Endodermal cell (in vitro differentiated cells): ENCODE measurements at places on chromosomes 11 and 22. TPM values are rescaled to one million over a fixed set of nuclear protein-coding genes. Genes with fewer than 3 reads are reported as not detected.
A peak's percentile ranks its signal among the peaks of the same experiment; 100 is the strongest.

DNA sequence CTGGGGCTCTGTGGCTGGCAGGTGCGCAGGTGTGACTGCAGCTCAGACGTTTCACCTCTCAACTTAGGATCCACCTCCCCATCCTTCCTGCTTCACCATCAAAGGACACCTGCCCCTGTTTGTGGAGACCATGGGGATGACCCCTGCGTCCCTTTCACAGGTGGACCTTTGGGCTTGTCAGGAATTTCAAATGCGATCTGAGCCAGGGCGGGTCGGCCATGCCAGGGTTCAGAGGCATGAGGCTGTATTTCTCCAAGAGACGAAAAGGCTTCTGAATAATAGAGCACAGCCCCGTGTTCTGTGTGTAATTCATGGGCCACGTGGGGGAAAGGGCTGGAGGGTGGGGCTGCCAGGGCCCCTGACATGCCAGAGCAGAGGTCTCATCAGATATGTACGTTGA is 668.0 kb downstream of the BRD1 start:
- no peaks in the 10 kb centered on the region for H3K36me3 ChIP-seq
- no peaks in the 10 kb centered on the region for H3K27me3 ChIP-seq
- H3K4me3 ChIP-seq = no peak overlapping the region
- no peak for DNase-seq

DNA sequence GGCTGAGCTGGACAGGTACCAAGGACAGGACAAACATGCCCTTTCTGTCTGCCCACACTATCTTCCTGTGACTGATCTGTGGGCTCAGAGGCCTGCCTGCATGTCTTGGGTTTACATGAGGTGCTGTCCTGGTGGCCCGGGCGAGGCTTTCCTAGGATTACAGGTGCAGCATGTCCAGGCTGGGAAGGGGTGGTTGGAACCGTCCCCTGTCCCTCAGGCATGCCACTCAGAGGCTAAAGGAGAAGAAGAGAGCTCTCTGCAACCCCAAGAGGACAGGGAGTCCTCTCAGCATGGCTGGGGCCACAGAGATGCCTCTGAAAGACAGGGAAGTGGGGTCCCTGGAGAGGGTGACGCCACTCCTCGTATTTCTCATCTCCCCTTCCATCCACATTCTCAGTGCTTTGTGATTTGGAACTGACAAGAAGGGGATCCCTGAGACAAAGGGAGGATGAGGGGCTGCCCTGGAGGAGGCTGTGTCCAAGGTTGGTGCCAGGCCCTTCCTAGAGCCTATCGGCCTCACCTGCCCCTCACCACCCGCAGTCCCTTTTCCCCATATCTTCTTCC is 64.6 kb upstream of the LMO1 start:
- no peaks in the 10 kb centered on the region for H3K4me1 ChIP-seq
- H3K27ac ChIP-seq = no peak overlapping the region
- no peaks in the 10 kb centered on the region for H3K27me3 ChIP-seq

- no peak overlapping the region for H3K4me3 ChIP-seq
- peaks cover 28% of the 10 kb centered on the region for H3K27me3 ChIP-seq
- peaks cover 21% of the 10 kb centered on the region for H3K4me1 ChIP-seq
- H3K27ac ChIP-seq = no peak overlapping the region
- no peaks in the 10 kb centered on the region for H3K36me3 ChIP-seq
- DNase-seq = peak; percentile 62
These were observed 1.9 kb downstream of the KCNJ5 start for GRCh38 chr11:128892866-128893565.

The OMP gene
- 1.7 TPM in 1 of 2 replicates, not detected in the other for total RNA-seq

DNA sequence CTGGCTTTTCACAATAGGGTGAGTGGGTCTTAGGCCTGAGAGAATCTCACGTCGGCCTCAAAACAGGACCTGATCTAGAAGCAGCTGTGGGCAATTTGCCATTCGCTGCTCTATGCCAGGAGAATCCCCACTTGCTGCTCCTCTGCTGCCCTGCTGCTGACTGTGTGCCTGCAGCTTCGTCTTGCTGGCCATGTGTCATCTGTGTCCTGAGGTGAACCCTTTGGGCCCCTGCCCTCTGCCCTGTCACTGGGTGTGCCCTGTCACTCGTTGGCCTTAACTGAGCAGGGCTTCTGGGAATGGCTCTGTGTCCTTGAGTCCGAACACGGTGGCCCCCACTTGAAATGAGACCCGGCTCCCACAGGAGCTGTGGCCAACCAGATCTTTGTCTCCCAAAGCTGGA is 6.2 kb downstream of the NAA40 start:
- no peak for DNase-seq
- peaks cover 7% of the 10 kb centered on the region for H3K4me1 ChIP-seq
- H3K4me3 ChIP-seq = no peak overlapping the region
- peaks cover 42% of the 10 kb centered on the region for H3K36me3 ChIP-seq
- H3K27me3 ChIP-seq = no peaks in the 10 kb centered on the region

The C11orf21 gene
- not detected in 2 replicates for total RNA-seq

- peaks cover 10% of the 10 kb centered on the region for H3K4me1 ChIP-seq
- no peaks in the 10 kb centered on the region for H3K27me3 ChIP-seq
- H3K4me3 ChIP-seq = no peak overlapping the region
- no peak for DNase-seq
- H3K36me3 ChIP-seq = no peaks in the 10 kb centered on the region
These were observed 455.9 kb upstream of the CNTN5 start for GRCh38 chr11:98564881-98565280.

The CATSPERZ gene
- total RNA-seq = 0.55 TPM in 1 of 3 replicates, not detected in the others

GRCh38 chr11:43557553-43558110 is 122.9 kb upstream of the HSD17B12 start:
- no peaks in the 10 kb centered on the region for H3K36me3 ChIP-seq
- H3K4me3 ChIP-seq = peak overlapping the region; percentile 70
- H3K27ac ChIP-seq = peak overlapping the region; percentile 80
- H3K4me1 ChIP-seq = peaks cover 16% of the 10 kb centered on the region
- peaks cover 8% of the 10 kb centered on the region for H3K27me3 ChIP-seq
- peak; percentile 71 for DNase-seq

DNA sequence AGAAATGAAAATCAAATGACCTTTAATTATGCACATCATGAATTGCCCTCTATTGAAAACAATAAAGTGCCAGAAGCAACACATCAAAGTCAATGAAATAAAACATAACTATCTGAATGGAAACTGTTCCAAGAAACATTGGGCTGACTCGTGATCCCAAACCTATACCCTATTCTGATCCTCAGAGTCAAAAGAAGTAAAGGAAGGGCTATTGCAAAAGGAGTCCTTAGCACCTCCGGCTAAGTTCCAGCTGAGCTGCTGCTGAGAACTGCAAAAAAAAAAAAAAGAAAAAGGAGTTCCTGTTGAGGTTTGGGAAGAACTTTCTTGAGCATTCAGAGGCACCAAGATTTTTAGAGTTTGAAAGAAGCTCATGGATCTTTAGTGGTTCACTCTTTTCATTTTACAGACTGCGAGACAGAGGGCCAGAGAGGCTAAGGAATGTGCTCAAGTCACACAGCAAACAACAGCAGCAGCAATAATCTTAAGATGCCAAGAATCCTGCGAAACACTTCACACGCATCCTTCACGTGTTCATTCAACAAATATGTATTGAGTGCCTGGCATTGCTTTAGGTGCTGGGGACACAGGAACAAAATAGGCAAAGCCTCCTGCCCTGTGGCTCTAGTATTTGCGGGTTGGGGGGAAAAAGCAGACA is 841 bp upstream of the TMPRSS13 start:
- no peaks in the 10 kb centered on the region for H3K36me3 ChIP-seq
- H3K4me1 ChIP-seq = peaks cover 14% of the 10 kb centered on the region
- peaks cover 21% of the 10 kb centered on the region for H3K27me3 ChIP-seq
- H3K27ac ChIP-seq = no peak overlapping the region
- no peak overlapping the region for H3K4me3 ChIP-seq

DNA sequence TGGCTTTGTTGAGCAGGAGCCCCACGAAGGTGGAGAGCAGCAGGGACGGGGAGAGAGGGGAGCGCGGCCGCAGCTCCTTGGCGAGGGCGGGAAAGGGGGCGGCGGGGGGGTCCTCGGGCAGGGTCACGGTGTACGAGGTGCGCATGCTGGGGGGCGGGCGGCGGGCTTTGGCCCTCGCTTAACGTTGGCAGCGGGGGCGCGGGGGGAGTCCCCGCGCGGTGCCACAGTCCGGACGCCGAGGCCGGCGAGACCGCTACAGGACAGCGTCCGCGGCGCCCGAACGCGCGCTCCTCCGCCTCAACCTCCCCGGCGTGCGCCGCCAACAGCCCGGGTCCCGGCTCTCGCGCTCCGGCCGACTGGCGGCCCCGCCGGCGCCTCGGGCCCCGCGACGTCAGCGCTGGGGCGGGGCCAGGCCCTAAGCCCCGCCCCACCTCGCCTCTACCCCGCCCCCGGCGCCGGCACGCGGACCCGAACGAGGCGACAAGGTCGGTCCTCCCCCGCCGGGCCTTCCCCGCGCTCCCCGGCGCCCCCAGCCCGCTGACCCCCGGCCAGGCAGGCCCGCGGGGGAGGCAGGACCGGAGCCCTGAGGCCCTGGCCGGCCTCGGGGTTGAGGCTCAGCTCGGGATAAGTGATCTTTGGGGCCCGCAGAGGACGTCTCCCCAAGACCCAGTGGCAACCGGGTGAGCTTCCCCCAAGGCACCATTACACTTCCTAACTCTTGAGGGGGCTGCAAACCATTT is 17.5 kb downstream of the USP2 start:
- peak; percentile 86 for DNase-seq
- no peak overlapping the region for H3K4me3 ChIP-seq
- peaks cover 14% of the 10 kb centered on the region for H3K27me3 ChIP-seq
- H3K27ac ChIP-seq = no peak overlapping the region
- peaks cover 31% of the 10 kb centered on the region for H3K36me3 ChIP-seq

The GGT1 gene
- 19.8 to 23.4 TPM (median 22.4 TPM) in 3 replicates for total RNA-seq

DNA sequence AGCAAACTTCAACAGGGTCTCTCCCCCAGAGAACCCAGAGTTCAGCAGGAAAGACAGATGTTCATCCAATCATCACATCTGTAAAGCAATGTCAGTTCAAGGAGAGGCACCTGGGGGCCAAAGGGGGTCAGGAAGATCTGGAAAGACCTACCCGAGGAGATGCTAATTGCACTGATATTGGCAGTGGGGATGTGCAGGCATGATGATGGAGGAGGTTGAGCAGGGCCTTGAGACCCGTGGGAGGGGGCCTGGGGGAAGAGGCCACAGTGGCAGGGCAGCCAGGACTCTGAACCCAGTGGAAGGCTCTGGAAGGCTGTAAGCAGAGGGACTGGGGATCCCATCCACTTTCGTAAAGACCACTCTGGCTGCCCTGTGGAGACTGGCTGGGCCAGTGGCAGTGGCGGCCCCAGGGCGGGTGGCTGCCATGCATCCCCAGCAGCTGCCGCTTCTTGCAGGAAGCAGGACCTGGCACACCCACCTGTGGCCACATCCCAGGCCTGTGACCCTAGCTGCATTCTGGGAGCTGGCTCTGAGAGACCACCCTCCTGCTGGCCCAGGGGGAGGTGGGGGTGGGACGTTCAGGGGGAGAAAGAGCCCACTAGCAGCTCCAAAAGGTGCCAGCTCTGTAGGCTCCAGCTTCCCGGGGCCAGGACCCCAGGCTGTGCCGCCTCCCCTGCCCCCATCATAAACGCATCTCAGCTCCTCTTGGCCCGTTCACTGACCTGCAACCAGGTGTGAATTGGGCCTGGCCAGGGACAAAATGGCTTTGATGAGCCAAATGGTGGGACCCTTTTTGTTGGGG is 59.9 kb upstream of the FGF3 start:
- no peaks in the 10 kb centered on the region for H3K36me3 ChIP-seq
- peak; percentile 49 for DNase-seq
- no peaks in the 10 kb centered on the region for H3K27me3 ChIP-seq
- no peaks in the 10 kb centered on the region for H3K4me1 ChIP-seq
- no peak overlapping the region for H3K4me3 ChIP-seq

DNA sequence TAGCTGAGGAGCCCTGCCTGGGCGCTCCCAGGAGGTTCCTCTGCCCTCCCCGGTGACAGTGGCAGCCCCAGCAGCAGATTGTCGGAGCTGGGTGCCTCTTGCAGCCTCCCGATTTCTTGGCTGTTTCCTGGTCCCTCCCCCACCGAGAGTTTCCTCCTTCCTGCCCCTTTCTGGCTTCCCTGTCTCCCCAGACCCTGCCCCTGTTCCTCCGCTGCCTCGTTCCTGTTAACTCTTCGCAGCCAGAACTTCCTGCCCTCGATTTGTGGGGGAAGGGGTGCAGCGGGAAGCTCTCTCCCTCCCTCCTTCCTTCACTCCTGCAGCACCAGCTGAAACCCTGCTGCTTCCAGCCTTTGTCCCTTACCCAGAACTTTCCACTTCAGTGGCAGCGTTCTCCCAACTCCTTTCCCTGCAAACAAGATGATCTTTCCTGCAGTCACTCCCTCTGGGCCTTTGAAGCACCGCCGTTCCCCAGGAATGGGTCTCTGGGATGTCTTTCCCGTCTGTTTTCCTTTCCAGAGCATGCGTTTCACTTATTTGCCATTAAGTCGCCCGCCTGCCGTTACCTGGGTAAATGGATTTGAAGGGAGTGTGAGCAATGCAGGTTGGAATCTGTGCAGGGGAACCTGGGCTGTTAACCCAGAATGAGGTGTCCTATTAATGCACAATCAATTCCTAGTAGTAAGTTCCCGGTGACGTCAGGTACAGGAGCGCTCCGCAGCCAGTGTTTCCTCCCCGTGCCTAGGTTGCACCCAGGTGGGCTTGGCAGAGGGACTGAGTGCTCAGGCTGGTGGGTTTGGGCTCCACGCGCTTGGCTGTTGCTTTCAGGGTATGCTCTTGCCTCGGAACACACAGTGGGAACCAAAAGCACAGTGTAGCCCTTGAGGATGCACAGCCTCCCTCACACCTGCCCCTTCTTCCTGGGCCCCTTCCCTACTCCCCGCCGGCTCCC is 4.3 kb downstream of the GRK2 start:
- H3K27me3 ChIP-seq = no peaks in the 10 kb centered on the region
- peak overlapping the region; percentile 59 for H3K4me3 ChIP-seq
- H3K4me1 ChIP-seq = peaks cover 19% of the 10 kb centered on the region
- peaks cover 28% of the 10 kb centered on the region for H3K36me3 ChIP-seq
- DNase-seq = peak; percentile 85

The GNAZ gene
- total RNA-seq = 12.1 and 16.7 TPM in 2 replicates

DNA sequence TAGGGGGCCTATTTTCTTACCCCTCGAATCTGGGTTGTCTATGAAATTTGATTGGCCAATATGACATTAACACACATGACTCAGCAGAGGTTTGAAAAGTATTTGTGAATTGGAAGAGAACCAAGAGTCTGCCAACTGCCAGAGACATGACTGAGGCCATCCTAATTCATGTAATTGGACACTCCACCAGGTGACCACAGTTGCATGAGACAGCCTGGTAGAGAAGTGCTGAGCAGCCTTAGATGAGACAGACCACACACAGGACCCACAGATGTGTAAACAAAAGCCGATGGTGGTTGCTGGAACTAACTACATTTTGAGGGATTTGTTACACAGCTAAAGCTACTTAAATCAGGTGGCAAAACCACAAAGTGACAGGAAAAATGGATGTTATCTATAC is 855 bp upstream of the MS4A5 start:
- H3K27ac ChIP-seq = no peak overlapping the region
- H3K36me3 ChIP-seq = no peaks in the 10 kb centered on the region
- H3K4me3 ChIP-seq = no peak overlapping the region

The RAG2 gene
- total RNA-seq = not detected in 2 replicates

The NXF1 gene
- total RNA-seq = 55.9 and 61.4 TPM in 2 replicates

The PGA5 gene
- 0.63 to 0.93 TPM (median 0.89 TPM) in 3 replicates for total RNA-seq

The SLC22A8 gene
- total RNA-seq = 0.16 TPM in 1 of 2 replicates, not detected in the other

GRCh38 chr11:47672283-47672730 is 29.9 kb upstream of the MTCH2 start:
- H3K4me3 ChIP-seq = no peak overlapping the region
- H3K4me1 ChIP-seq = no peaks in the 10 kb centered on the region
- no peaks in the 10 kb centered on the region for H3K27me3 ChIP-seq
- no peak for DNase-seq
- H3K27ac ChIP-seq = no peak overlapping the region

GRCh38 chr22:37330200-37331033 is 48.1 kb downstream of the CYTH4 start:
- no peak overlapping the region for H3K27ac ChIP-seq
- H3K27me3 ChIP-seq = peaks cover 61% of the 10 kb centered on the region
- H3K4me3 ChIP-seq = no peak overlapping the region
- H3K4me1 ChIP-seq = no peaks in the 10 kb centered on the region
- DNase-seq = peak; percentile 97
